ENCODE measurements at places on chromosomes 6 and 20.

- DNase-seq = no peak
These were observed 176.4 kb upstream of the RREB1 start for GRCh38 chr6:6931071-6932025.

DNA sequence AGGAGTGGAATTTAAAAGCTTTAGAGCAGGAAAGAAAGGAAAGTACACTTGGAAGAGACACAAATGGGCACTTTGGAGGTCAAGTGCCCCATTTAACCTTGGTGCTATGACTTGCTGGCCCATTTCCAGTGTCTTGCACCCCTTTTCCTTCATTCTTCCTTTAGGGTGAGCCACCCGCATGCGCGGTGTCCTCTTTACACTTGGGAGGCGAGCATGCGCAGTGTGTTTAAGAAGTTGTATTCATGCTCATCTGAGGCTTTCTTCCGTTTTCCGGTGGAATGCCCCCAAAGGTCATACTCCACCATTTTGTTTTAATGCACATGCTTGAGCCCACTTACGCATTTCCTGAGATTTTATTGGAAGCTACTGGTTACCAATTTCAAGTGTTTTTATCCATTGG lies 29.1 kb downstream of the TMEM170B start:
- no peak for DNase-seq

GRCh38 chr6:103335412-103335811 lies 1524.3 kb downstream of the HACE1 start:
- no peak for DNase-seq

- no peak for DNase-seq
These were observed 30.5 kb upstream of the SIRPD start for GRCh38 chr20:1587781-1588532.

DNA sequence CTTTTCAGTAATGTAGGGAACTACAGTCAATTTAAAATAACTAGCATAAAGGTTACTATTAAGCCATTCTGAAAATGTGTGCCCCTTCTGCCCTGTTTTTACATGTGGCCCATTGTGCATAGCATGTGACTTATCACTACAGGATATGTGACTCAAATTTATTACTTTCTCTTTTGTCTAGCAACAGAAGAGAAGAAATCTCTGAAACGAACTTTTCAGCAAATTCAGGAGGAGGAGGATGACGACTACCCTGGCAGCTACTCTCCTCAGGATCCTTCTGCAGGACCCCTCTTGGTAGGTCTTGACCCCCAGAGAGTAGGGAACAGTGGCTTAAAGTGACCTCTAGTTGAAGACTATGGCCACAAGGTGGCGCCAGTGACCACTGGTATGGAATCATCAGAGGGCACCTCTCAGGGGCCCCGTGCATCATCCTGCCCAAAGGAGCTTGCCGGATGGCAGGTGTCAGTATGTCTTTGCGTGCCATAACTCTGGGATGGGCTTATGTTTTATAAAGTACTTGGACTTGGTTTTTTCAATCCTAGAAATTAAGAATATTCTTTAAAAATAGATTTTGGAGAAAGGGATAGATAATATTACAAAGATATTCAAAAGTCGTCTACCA lies 23.9 kb downstream of the RPRD1B start:
- peak; percentile 69 for DNase-seq

- peak; percentile 99 for DNase-seq
These were observed 88.9 kb upstream of the NT5E start for GRCh38 chr6:85360794-85361642.

All from fibroblast of skin of back (primary cell).